ENCODE measurements at places on chromosomes 16 and 17.

DNA sequence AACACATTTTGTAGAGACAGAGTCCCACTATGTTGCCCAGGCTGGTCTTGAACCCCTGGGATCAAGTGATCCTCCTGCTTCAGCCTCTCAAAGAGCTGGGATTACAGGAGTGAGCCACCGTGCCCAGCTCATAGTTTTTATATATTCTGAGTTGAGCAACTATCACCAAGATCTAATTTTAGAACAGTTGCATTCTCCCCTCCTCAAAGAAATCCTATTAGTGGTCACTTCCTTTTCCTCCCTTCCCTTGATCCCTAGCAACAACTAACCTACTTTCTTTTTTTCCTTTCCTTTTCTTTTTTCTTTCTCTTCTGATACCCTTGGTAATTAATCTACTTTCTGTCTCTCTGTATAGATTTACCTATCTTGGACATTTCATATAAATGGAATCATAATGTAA is 61.5 kb upstream of the B4GALNT2 start:
- DNase-seq: no peak

DNA sequence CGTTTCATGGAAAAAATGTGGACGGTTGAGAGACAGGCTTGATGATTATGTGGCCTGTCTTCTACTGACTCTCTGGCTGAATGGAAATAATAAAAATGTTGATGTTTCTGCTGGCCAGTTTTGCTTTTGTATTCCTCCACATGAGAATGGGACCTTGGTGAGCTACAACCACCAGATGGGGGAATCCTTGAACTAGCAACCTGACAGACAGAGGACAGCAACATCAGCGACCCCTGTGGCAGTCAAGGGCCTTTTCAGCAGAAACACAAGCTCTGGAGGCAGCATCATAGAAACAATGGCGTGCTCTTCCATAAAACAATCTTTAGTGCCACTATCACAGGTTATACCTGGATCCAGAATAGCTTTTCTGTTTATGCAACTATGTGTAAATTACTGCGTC is 84.0 kb upstream of the ATP2A3 start:
- DNase-seq: no peak

GRCh38 chr16:25751230-25751835 is 59.6 kb downstream of the HS3ST4 start:
- DNase-seq: no peak

GRCh38 chr16:19718624-19718965 is 524 bp downstream of the IQCK start:
- no peak for DNase-seq

- no peak for DNase-seq
Observed at GRCh38 chr16:47492428-47493377, 31.6 kb downstream of the PHKB start.

- DNase-seq: no peak
Observed at GRCh38 chr16:24273508-24274182, 17.5 kb downstream of the CACNG3 start.

GRCh38 chr17:51391982-51392654 is 131.8 kb downstream of the UTP18 start:
- DNase-seq: no peak

GRCh38 chr17:49637050-49637449 is 40.8 kb downstream of the SPOP start:
- no peak for DNase-seq

GRCh38 chr17:78960928-78961327 is 18.8 kb downstream of the LGALS3BP start:
- DNase-seq: no peak

GRCh38 chr17:5772720-5773119 is 188.4 kb upstream of the NLRP1 start:
- DNase-seq: no peak

DNA sequence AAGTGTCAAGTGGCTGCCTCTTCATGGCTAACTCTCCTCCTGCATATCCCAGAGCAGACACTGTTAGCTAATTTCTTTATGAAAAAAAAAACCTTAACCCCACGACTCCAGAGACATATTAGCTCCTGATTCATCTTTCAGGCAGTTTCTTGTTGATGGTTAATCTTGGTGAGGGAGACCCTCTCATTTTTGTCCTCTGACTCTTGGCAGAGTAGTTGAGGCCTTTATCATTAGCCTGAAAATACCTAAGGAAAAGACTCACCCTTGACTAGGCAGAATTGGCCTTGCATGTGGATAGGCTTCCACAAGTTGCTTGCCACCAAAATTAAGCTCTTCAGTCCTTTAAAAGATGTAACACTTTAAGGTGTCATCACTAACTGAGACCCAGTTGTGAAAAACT is 4.0 kb downstream of the CRYBA1 start:
- no peak for DNase-seq

- DNase-seq: no peak
Observed at GRCh38 chr16:46949241-46949892, 24.1 kb downstream of the DNAJA2 start.

GRCh38 chr17:2028234-2028614 is 1.7 kb upstream of the DPH1 start:
- no peak for DNase-seq

DNA sequence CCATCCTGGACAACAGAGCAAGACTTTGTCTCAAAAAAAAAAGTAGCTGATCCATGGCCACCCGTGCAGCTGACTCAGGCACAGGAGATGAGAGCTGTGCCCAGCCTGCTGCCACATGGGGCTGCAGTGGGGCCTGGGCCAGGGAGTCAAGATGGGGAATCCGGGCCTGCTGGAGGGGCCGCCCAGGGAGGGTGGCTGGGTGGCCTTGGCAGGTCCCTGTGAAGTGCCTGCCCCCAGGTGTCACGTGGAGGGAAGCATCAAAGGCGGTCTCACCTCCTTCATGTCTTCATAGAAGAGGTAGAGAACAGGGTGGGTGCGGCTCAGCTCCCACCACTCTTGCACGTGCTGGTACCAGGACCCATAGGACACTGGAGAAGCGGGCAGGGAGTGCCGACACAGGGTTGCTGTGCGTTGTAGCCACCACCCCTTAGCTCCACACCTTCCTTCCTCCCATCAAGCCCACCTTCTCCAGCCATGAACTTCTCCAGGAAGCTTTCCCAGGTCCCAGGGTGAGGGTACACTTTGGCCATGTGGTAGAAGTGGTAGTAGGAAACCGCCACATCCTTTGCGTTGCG is 3.8 kb downstream of the SULT1A2 start:
- no peak for DNase-seq

GRCh38 chr17:74768763-74769114 is 7.4 kb downstream of the NAT9 start:
- DNase-seq: no peak

- DNase-seq: no peak
Observed at GRCh38 chr17:21034340-21035235, 8.2 kb downstream of the USP22 start.

- DNase-seq: no peak
Observed at GRCh38 chr17:45768000-45768399, 16.1 kb upstream of the CRHR1 start.

- no peak for DNase-seq
Observed at GRCh38 chr17:55806745-55807495, 56.1 kb downstream of the PCTP start.

GRCh38 chr17:30344283-30345088 is 10.6 kb upstream of the TMIGD1 start:
- no peak for DNase-seq

DNA sequence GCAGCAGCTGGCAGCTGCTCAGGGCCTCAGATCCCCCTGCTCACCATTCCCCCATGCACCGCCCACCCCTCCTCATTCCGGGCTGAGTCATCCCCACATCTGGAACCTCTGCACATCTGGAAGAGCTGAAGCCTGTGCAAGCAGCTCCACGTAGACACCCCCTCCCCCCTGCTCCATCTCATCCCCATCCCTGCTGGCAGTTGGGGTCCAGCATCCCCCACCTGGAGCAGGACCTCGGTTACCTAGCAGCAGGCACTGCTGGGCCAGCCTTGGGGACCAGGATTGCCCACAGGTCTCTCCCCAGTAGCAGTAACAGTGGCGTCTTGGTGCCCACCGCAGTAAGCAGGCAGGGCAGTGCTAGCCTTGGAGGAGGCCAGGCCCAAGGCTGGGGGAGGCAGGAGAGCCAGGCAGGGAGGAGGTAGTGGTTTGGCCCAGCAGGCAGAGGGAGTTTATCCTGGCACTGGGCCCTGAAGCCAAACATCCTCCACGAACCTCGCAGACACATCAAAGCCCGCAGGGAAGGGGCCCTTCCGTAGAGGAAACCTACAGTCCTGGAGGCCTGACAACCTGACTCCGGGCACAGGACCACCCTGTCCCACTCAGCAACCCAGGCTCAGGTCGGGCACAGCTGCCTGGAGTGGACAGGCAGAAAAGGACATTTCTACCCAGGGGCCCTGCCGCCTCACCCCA is 7.7 kb upstream of the TMEM92 start:
- DNase-seq: no peak

- DNase-seq: no peak
Observed at GRCh38 chr16:81551821-81552304, 107.3 kb downstream of the CMIP start.
